ENCODE measurements at places on chromosomes 2 and 18.

- no peak for DNase-seq
Observed at GRCh38 chr2:103437161-103437560, 675.3 kb downstream of the TMEM182 start.

- no peak for DNase-seq
Observed at GRCh38 chr2:80531319-80531718, 226.8 kb upstream of the LRRTM1 start.

DNA sequence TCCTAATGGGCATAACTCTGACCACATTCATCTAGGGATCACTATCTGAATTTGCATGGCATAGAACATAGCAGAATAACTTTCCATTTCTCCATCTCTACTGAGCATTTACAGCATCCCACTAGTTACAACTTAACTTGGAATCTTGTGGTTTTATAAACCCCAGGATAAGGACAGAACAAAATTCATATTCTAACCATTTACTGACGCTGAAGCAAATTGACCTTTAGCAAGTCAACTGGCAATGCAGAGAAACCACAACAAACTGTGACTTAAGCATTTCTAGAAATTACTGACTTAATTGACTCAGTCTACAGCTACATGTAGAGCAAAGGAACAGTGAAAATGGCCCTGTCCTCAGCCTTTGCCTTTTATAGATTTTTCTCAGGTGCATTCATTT is 61.2 kb downstream of the DCC start:
- no peak for DNase-seq

- no peak for DNase-seq
Observed at GRCh38 chr2:9517118-9517782, 38.4 kb downstream of the ADAM17 start.

DNA sequence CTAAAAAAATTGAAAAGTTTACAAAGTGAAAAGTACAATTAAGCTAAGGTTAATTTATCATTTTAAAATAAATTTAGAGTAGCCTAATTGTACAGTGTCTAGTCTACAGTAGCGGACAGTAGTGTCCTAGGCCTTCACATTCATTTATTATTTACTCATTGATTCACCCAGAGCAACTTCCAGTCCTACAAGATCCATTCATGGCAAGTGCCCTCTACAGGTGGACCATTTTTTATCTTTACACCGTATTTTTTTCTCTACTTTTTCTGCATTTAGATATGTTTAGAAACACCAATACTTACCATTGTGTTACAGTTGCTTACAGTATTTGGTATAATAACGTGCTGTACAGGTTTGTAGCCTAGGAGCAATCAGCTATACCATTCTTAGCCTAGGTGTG is 84.1 kb downstream of the TSN start:
- no peak for DNase-seq

DNA sequence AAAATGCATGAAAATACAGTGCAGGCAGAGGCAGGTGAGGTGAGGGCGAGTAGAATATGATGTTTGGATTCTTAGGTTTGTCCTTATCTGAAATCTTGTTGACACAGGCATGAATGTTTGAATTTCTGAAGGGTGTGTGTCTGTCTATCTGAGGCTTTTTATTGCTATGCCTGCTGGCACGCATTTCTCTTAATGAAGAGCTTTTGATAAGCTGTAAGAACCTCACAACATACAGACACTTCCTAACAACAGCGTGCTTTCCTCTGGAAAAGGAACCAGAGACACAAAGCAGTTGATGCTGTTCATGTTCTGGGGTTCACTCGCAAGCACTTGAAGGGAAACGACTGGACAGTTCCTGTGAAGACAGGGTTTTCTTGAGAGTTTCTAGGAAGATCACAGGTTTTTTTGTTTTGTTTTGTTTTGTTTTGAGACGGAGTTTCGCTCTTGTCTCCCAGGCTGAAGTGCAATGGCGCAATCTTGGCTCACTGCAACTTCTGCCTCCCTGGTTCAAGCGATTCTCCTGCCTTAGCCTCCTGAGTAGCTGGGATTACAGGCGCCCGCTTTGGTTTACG is 33.3 kb upstream of the CABLES1 start:
- no peak for DNase-seq

DNA sequence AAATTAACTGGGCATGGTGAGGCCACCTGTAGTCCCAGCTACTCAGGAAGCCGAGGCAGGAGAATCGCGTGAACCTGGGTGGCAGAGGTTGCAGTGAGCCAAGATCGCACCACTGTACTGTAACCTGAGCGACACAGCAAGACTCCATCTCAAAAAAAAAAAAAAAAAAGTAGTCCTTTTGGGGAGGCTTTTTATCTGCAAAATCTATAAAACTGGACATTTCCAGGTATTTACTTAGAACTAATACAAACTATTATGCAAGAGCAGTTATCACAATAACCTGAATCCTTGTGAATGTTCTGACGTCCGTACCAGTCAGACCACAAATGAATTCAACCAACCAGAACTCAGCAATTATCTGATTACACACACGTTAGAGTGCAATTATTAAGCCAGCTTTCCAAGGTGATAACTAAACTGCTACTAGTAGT is 8.8 kb upstream of the RAPH1 start:
- DNase-seq, result no peak

GRCh38 chr18:5197032-5197434 is at the start of gene AKAIN1:
AKAIN1 (minus strand) TSS chr18:5197257; CDS start chr18:5197053, 204 bp downstream.
- DNase-seq, result no peak

DNA sequence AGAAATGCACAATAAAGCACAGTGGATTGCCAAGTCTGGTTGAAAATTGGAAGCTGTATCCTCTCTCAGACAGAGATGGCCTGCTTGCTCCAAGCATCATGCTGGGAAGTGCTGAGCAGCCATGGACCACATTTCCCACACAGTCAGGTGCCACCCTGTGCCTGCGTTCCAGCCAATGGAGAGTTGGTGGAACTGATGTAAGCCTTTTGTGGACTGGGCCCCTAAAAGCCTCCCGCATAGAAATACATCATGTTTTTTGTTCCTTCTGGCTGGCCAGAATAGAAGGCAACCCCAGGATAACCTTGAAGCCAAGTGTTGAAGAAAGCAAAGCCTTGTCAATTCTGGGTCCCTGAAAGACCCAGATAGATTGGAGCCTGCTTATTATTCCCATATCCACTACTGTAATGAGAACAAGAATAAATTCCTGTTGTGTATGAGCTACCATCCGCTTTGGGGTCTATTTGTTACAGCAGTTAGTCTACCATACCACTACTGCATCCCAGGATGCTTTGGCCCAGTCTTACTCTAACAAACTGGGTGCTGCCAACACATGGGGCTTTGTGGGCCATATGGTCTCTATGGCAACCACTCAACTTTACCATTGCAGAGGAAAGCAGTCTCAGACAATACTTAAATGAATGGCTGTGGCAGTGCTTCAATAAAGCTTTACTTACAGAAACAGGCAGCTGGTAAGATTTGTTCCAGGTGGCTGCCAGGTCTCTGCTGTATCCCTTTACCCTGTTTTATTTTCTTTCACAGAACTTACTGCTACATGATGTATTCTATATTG is 65.4 kb downstream of the POLE4 start:
- no peak for DNase-seq

DNA sequence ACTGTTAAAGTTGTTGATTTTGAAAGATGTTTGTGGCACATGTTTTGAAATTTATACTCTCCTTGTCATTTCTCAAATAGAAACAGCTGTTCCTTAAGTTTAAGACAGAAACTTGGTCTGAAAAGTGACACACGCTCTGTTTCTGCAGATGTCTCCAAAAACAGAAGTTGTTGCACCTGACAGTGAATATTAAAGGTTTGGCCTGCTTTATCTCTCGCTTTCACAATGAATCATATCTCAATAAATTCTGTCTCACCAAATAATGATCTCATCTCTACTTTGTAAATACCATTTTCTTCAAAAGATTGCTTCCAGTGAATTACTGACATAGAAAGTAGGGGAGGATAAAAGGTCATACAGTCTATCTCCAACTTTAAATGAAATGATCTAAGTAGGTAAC is 294.9 kb upstream of the SYT4 start:
- no peak for DNase-seq

GRCh38 chr2:10228611-10229365 is 73.9 kb upstream of the HPCAL1 start:
- DNase-seq, result no peak

DNA sequence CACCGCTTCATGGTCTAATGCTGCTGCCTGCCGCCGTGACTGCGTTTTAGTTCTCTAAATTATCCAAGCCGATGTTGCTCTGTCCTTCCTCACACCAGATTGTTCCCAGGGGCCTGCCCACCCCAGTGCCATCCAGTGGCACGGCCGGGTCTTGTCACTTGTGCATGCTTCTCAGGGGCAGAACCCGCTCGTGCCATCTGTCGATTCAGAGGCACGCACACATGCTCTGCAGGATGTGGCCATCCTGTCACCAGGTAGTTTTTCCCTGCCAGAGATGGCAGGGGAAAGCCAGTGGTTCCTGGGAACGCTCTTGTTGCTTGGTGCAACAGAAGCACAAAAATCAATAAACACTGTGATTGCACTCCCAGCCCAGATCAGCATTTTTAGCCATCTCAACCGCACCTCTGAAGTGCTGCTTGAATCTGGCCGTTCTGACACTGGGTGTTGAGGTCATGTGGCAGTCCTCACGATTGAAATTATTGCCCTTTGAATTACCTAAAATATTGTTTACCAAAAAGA is 119.6 kb upstream of the BOD1L2 start:
- DNase-seq, result no peak

GRCh38 chr2:41779888-41780287 is 267.9 kb upstream of the PKDCC start:
- DNase-seq, result no peak

GRCh38 chr18:26746398-26746797 is 119.1 kb downstream of the AQP4 start:
- no peak for DNase-seq

- no peak for DNase-seq
Observed at GRCh38 chr2:182672466-182673165, 43.4 kb upstream of the DNAJC10 start.

- no peak for DNase-seq
Observed at GRCh38 chr2:42147641-42148274, 21.4 kb upstream of the EML4 start.
